ENCODE measurements at places on chromosomes 7 and 10. TPM values are rescaled to one million over a fixed set of nuclear protein-coding genes. Genes with fewer than 3 reads are reported as not detected.

LLCFC1 gene
- not detected for total RNA-seq

SLC39A12 gene
- total RNA-seq = not detected

SRRT gene
- total RNA-seq = 136 TPM

NEURL1 gene
- total RNA-seq = 0.18 TPM

CDK13 gene
- 20.7 TPM for total RNA-seq

C10orf67 gene
- 0.11 TPM for total RNA-seq

ADARB2 gene
- not detected for total RNA-seq

MMD2 gene
- not detected for total RNA-seq

AZGP1 gene
- total RNA-seq = not detected

CYP3A7 gene
- not detected for total RNA-seq

DENND2A gene
- 0.25 TPM for total RNA-seq

GPR37 gene
- total RNA-seq = 0.53 TPM

IFIT1 gene
- 7.0 TPM for total RNA-seq

TMEM196 gene
- total RNA-seq = not detected

FEZF1 gene
- total RNA-seq = not detected

AKR1C2 gene
- 3,473 TPM for total RNA-seq

SUGCT gene
- total RNA-seq = 1.8 TPM

FGF8 gene
- total RNA-seq = not detected

FGFBP3 gene
- 3.1 TPM for total RNA-seq

AP1S1 gene
- total RNA-seq = 140 TPM

HOXA5 gene
- total RNA-seq = 6.8 TPM

PTER gene
- 14.7 TPM for total RNA-seq

NRG3 gene
- not detected for total RNA-seq

ITIH5 gene
- total RNA-seq = not detected

TEX36 gene
- not detected for total RNA-seq

VOPP1 gene
- 86.4 TPM for total RNA-seq

OPALIN gene
- total RNA-seq = not detected

KMT2C gene
- 8.6 TPM for total RNA-seq

ADAM8 gene
- 4.3 TPM for total RNA-seq

COL13A1 gene
- total RNA-seq = 0.33 TPM

ANKRD2 gene
- total RNA-seq = 4.4 TPM

ATXN7L1 gene
- 5.7 TPM for total RNA-seq

GDF2 gene
- not detected for total RNA-seq

TFPI2 gene
- total RNA-seq = 302 TPM

ANKRD61 gene
- total RNA-seq = 0.50 TPM

CPN1 gene
- total RNA-seq = 0.21 TPM

SEMA3D gene
- total RNA-seq = not detected

ASAH2B gene
- total RNA-seq = 4.9 TPM

ENO4 gene
- total RNA-seq = 0.16 TPM

DKK1 gene
- 429 TPM for total RNA-seq

SYT15 gene
- total RNA-seq = 3.0 TPM

SP8 gene
- total RNA-seq = not detected

RAPGEF5 gene
- 0.12 TPM for total RNA-seq

SYNPO2L gene
- total RNA-seq = not detected

ALOX5 gene
- total RNA-seq = 0.38 TPM

JAKMIP3 gene
- 1.6 TPM for total RNA-seq

RPP38 gene
- total RNA-seq = 40.5 TPM

HNRNPH3 gene
- total RNA-seq = 184 TPM

ERV3-1 gene
- 3.2 TPM for total RNA-seq

Data from A549 treated with RU486 at 1 μM for 4 hours (cell line).